ENCODE measurements at places on chromosomes 5 and 9. TPM values are rescaled to one million over a fixed set of nuclear protein-coding genes. Genes with fewer than 3 reads are reported as not detected.
A peak's percentile ranks its signal among the peaks of the same experiment; 100 is the strongest.

DNA sequence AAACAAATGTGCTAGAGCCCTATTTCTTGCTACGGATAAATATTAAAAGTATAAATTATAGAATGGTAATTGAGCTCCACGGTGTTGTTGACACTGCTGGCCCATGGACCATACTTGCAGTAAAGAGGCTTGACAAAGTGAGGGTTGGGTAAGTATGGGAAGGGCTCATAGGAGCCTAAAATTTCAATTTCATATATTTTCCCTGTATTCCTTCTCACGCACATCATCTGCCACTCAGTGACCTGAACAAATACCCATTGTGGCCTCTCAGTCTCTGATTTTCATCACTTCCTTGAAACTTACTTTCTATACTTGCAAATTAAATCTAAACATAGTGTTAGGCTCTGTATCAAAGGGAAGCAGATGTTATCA, 116.5 kb downstream of the PIK3R1 start:
- no peaks in the 10 kb centered on the region for H3K36me3 ChIP-seq
- H3K4me1 ChIP-seq, result peaks cover 2% of the 10 kb centered on the region
- no peak overlapping the region for H3K4me3 ChIP-seq

DNA sequence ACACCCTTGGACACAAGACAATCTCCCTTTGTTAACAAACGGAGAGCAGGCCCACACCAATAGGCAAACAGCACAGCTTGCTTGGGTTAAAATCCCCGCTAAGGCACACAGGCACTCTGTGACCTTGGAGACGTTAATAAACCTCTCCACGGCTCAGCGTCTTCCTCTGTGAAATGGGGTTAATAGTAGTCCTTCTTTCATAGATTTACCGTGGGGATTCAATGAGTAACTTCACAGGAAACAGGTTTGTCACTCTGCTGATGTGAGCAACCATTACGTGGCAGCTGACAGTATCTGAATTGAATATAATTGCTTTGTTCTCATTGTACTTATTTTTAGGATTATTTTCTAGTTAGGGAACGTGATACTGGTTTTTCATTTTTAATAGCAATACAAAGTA, 65.2 kb upstream of the ADRA1B start:
- H3K36me3 ChIP-seq, result no peaks in the 10 kb centered on the region
- H3K4me1 ChIP-seq, result no peaks in the 10 kb centered on the region
- H3K27me3 ChIP-seq, result no peaks in the 10 kb centered on the region
- DNase-seq, result no peak

- no peak overlapping the region for H3K27ac ChIP-seq
- H3K36me3 ChIP-seq, result no peaks in the 10 kb centered on the region
- H3K4me1 ChIP-seq, result no peaks in the 10 kb centered on the region
- no peak overlapping the region for H3K4me3 ChIP-seq
- DNase-seq, result no peak
These were observed 122.9 kb downstream of the CDC42SE2 start for GRCh38 chr5:131386779-131387178.

- H3K27ac ChIP-seq, result no peak overlapping the region
- no peak overlapping the region for H3K4me3 ChIP-seq
- H3K27me3 ChIP-seq, result no peaks in the 10 kb centered on the region
- DNase-seq, result no peak
- no peaks in the 10 kb centered on the region for H3K4me1 ChIP-seq
These were observed 1436.0 kb upstream of the NUDT12 start for GRCh38 chr5:104998572-104998971.

- H3K4me1 ChIP-seq, result no peaks in the 10 kb centered on the region
- no peak overlapping the region for H3K27ac ChIP-seq
- DNase-seq, result no peak
- H3K36me3 ChIP-seq, result no peaks in the 10 kb centered on the region
- no peaks in the 10 kb centered on the region for H3K27me3 ChIP-seq
- H3K4me3 ChIP-seq, result no peak overlapping the region
These were observed 55.6 kb downstream of the EHMT1 start for GRCh38 chr9:137674307-137674975.

GRCh38 chr5:36915653-36916052, 39.1 kb downstream of the NIPBL start:
- no peak overlapping the region for H3K4me3 ChIP-seq
- no peaks in the 10 kb centered on the region for H3K27me3 ChIP-seq
- no peaks in the 10 kb centered on the region for H3K4me1 ChIP-seq
- H3K36me3 ChIP-seq, result no peaks in the 10 kb centered on the region
- DNase-seq, result no peak

- no peak overlapping the region for H3K27ac ChIP-seq
- no peak overlapping the region for H3K4me3 ChIP-seq
- no peaks in the 10 kb centered on the region for H3K27me3 ChIP-seq
- no peak for DNase-seq
- H3K36me3 ChIP-seq, result no peaks in the 10 kb centered on the region
These were observed 233.8 kb downstream of the CCDC171 start for GRCh38 chr9:15786616-15787015.

DNA sequence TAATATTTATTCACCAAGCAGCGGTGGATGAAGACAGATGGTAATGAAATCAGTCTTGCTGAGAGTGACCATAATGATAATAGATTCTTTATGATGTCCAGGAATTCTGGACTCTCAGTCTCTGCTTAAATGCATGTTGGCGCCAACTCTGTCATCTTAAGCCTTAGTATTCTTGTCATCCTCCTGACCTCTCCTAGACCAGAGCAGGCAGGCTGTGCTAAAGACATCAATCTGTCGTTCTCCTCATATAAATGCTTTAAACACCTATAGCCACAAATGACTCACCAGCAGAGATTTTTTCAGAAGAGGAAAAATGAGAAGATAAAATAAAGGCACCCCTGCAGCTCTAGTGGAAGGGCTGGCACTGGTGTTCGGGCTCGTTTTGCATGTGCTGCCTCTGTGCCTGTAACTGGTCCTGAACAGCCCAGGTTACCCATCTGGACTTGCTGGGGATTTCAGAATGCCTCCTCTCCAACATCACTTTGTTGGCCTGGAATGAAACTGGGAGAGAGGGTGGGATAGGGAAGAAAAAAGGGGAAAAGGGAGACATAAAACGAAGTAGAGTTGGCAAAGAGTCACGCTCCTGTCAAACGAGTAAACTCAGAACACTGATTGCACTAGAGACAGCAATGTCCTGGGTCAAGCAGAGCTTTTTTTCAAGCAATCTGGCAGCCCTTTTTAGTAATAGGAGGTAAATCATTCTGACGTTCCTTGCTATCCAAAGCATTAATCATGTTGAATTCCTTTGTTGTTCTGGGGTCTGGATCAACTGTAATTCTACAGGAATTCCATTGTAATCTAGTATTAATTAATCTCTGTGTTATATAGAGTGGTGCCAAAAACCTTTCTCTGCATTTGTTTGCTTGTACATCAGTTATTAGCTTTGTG, 195.5 kb upstream of the CLINT1 start:
- no peak overlapping the region for H3K4me3 ChIP-seq
- H3K27me3 ChIP-seq, result peaks cover 3% of the 10 kb centered on the region
- H3K4me1 ChIP-seq, result peaks cover 9% of the 10 kb centered on the region
- no peak for DNase-seq
- H3K27ac ChIP-seq, result no peak overlapping the region
- H3K36me3 ChIP-seq, result no peaks in the 10 kb centered on the region

DNA sequence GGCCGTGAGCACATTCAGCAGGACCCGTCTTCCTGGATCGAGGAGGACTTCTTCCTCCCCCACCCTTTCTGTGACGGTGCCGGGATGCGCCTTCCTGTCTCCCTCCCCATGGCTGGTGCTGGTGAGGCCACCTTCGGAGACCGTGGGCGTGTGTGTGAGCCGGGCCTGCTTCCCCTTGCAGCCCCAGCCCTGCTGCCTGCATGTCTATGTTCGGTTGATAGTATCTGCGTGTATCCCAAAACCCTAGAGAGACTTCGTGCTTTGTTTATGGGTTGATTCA, 12.8 kb downstream of the CEP72 start:
- no peaks in the 10 kb centered on the region for H3K4me1 ChIP-seq
- H3K36me3 ChIP-seq, result no peaks in the 10 kb centered on the region
- no peak overlapping the region for H3K27ac ChIP-seq
- H3K27me3 ChIP-seq, result no peaks in the 10 kb centered on the region
- peak; percentile 54 for DNase-seq

ACTBL2 gene
- not detected for total RNA-seq

NUTM2G gene
- not detected for total RNA-seq

CD14 gene
- total RNA-seq, result 205 TPM

Data from aorta (tissue), 5 donors.